Endodermal cell (in vitro differentiated cells): ENCODE measurements at places on chromosomes 3 and 15. TPM values are rescaled to one million over a fixed set of nuclear protein-coding genes. Genes with fewer than 3 reads are reported as not detected.

DNA sequence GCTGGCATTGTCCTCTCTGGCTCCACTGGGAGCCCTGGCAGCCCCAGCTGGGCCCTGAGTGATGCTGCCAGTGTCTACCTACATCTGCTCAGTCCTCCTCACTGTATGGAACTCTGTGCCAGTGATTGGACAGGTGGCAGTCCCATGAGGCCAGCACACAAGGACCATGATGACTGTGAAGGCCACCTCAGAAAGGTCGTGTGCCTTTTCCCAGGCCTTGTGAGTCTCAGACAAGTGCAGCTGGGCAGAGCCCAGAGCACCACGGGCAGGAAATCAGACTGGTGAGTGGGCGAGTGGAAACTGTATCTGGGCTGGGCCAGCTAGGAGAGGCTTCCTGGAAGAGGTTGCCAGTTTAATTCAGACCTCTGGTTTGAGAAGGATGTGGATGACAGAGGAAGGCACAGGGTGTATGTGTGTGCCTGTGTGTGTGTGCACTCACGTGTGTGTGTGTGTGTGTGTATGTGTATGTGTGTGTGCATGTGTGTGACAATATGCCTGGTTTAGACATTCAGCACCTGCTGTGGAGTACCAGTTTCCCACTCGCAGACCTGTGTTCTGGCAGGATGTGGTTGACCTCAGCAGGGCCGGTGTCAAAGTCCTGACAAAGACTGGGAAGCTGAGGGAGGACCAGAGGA lies 7.0 kb downstream of the MAPKAPK3 start:
- DNase-seq: no peak
- H3K27me3 ChIP-seq: no peaks in the 10 kb centered on the region
- H3K36me3 ChIP-seq: no peaks in the 10 kb centered on the region
- H3K4me1 ChIP-seq: peaks cover 23% of the 10 kb centered on the region
- H3K4me3 ChIP-seq: no peak overlapping the region

DNA sequence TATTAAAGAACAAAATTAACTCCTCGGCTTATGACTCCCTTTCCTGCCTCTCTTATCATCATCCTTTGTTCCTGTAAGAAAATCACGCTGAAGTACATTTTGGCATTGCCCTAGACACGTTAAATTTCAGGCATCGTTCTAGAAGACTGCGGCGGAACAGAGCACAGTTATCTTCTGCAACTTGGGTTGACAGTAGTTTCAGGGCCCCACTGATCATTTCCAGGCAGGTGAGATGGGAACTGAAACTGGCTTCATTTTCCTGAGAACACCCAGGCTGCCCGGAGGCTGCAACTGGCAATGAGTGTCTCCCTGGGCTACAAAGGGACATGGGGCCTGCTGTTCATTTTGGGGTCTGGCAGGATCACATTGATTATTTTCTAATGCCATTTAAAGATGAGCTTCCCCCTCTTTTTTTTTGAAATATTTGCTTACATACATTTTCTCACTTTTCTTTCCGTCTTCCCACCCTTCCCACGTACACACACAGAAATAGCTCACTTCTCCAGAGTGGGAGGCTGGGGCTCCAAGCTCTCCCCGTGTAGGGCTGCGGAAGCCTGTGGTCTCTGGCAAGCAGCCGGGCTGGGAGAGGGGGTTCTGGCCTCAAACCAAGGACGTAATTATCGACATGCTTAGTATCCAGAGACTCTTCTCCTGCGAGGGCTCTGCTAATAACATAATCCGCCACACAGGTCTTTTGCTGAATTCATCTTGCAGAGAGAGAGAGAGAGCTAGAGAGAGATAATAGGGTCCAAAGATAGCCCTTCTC lies 267.4 kb downstream of the ABHD5 start:
- no peak overlapping the region for H3K27ac ChIP-seq
- no peaks in the 10 kb centered on the region for H3K36me3 ChIP-seq
- peaks cover 12% of the 10 kb centered on the region for H3K27me3 ChIP-seq
- no peaks in the 10 kb centered on the region for H3K4me1 ChIP-seq
- H3K4me3 ChIP-seq: no peak overlapping the region

Gene GUCA1C
- not detected in 2 replicates for total RNA-seq

- DNase-seq: no peak
- H3K27me3 ChIP-seq: peaks cover 35% of the 10 kb centered on the region
- no peak overlapping the region for H3K4me3 ChIP-seq
These were observed 37.9 kb downstream of the RHCG start for GRCh38 chr15:89458440-89458839.

DNA sequence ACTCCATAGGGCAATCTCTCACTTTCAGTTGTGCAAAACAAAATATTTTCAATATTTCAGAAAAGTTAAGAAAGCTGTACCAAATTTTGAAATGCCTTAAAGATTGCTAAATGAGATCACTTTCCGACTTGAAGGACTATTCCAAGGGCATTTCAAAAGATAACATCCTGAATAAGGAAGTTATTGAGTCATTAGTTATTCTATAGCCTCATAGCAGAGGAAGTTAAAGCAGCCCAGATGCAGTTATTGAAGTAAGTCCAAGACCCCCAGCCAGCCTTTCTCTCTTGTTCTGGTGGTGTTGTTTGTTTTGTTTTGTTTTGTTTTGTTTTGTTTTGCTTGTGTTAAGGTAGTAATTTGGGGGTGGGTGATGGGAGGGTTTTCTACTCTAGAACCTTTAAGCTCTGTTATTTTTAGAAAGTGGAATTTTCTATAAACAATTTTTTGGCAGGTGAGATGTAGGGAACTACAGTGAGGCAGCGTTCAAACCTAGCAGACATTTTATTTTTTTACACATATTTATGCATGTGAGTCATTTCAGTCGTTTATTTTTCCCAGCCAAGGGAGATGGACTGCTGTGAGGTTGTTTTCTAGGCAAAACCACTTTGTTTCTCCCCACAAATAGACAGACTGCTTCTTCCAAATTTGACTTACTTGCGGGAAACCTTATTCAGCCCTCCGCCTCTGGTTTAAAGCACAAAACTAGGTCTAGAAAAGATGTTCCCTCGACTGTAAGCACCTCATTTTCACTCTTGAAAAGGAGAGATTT lies 216.3 kb upstream of the ARPP21 start:
- H3K4me3 ChIP-seq: no peak overlapping the region
- H3K27me3 ChIP-seq: no peaks in the 10 kb centered on the region
- no peak overlapping the region for H3K27ac ChIP-seq
- no peaks in the 10 kb centered on the region for H3K4me1 ChIP-seq
- no peak for DNase-seq

DNA sequence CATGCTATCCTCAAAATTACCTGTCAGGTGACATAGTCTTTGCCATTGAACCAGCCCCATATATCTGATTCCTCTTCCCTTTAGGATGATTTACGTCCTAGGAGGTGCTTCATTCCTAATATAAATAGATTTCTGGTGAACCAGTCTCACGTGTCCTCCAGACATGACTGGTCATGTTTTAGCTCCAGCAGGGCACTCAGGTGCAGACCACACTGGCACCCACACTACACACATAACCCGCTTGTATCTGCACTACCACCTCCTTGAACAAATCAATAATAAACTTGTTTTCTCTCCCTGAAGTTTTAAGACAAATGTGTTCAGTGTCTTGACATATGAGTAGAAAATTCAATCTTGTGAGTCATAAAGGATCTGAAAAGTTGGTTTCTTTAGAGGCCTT lies 155.5 kb downstream of the GOLIM4 start:
- no peaks in the 10 kb centered on the region for H3K27me3 ChIP-seq
- no peaks in the 10 kb centered on the region for H3K36me3 ChIP-seq
- DNase-seq: no peak
- no peak overlapping the region for H3K4me3 ChIP-seq
- H3K4me1 ChIP-seq: no peaks in the 10 kb centered on the region

GRCh38 chr3:195609229-195609628 lies 25.5 kb upstream of the APOD start:
- H3K4me3 ChIP-seq: peak overlapping the region; percentile 56
- H3K27ac ChIP-seq: no peak overlapping the region
- no peaks in the 10 kb centered on the region for H3K36me3 ChIP-seq
- DNase-seq: no peak
- no peaks in the 10 kb centered on the region for H3K4me1 ChIP-seq
- H3K27me3 ChIP-seq: no peaks in the 10 kb centered on the region

- H3K27me3 ChIP-seq: no peaks in the 10 kb centered on the region
- no peaks in the 10 kb centered on the region for H3K36me3 ChIP-seq
- peak; percentile 57 for DNase-seq
- H3K4me3 ChIP-seq: peak overlapping the region; percentile 73
These were observed 98.4 kb upstream of the PEX5L start for GRCh38 chr3:180135101-180135500.

DNA sequence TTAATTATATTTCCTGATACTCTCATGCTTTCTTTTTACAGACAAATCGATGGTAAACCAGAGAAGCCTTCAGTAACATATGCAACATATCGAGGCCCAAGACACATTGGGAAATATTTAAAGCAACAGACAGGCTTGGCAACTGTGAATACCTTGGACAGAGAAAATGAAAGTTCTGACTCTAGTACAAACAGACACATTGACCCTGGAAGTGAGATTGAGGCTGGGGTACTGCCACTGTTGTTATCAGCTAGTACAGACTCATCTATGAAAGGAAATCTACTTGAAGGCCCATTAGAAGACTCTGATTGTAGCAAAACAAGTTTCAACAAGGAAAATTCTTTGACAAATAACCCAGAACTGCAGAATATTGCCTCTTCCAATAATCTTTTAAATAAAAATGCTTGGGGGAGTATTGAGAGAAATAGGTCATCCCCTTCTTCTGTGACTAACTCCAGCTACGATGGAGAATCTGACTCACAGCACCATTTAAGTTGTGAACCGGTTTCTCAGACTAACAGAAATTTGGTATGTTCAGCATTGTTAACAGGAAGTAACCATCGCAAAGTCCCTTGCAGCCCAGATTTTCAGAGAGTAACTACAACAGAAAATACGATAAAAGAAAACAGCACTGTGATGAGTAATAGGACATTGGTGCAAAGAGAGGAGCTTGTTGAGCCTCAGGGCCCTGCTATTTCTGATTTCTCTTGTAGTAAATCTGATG lies 50.2 kb downstream of the CRYBG3 start:
- no peaks in the 10 kb centered on the region for H3K27me3 ChIP-seq
- H3K27ac ChIP-seq: no peak overlapping the region
- DNase-seq: no peak
- H3K36me3 ChIP-seq: no peaks in the 10 kb centered on the region
- H3K4me3 ChIP-seq: no peak overlapping the region

Gene SKOR1
- 0.14 and 0.37 TPM in 2 replicates for total RNA-seq

Gene ARHGEF26
- 9.3 and 10.1 TPM in 2 replicates for total RNA-seq
